ENCODE measurements at places on chromosomes 2 and 18. TPM values are rescaled to one million over a fixed set of nuclear protein-coding genes. Genes with fewer than 3 reads are reported as not detected.

INHA gene
- total RNA-seq = 0.58 TPM

GRCh38 chr2:239399921-239400595 lies 762 bp downstream of the HDAC4 start:
- no peaks in the 10 kb centered on the region for H3K36me3 ChIP-seq
- peak overlapping the region; percentile 66 for H3K4me3 ChIP-seq
- no peaks in the 10 kb centered on the region for H3K27me3 ChIP-seq
- peaks cover 11% of the 10 kb centered on the region for H3K4me1 ChIP-seq

GRCh38 chr2:96568094-96568493 lies 31.5 kb downstream of the ARID5A start:
- H3K4me3 ChIP-seq = no peak overlapping the region
- no peaks in the 10 kb centered on the region for H3K4me1 ChIP-seq
- H3K27me3 ChIP-seq = no peaks in the 10 kb centered on the region
- no peaks in the 10 kb centered on the region for H3K36me3 ChIP-seq
- no peak overlapping the region for H3K27ac ChIP-seq

DNA sequence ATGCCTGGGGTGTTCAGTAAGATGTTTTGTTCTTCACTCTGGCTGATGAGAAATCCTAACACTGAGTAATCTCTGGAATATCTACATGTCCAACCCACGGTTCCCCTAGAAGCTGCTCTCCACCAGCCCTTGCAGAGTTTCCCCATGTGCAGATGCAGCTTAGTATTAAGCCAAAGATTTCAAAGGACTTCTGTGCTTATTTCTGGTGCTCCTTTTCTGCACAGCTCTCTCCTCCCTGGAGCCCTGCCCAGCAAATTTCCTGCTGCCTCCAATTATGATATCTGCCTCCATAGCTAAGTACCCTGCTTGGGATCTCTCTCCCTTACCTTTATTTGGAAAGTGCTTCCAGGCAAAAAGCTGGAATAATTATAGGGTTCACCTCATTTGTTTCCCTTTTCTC lies 949.3 kb downstream of the BCL11A start:
- H3K36me3 ChIP-seq = no peaks in the 10 kb centered on the region
- H3K27me3 ChIP-seq = no peaks in the 10 kb centered on the region
- no peak overlapping the region for H3K27ac ChIP-seq
- no peak for DNase-seq
- H3K4me3 ChIP-seq = no peak overlapping the region

GRCh38 chr2:46574457-46575355 lies 95.3 kb downstream of the TMEM247 start:
- H3K27ac ChIP-seq = no peak overlapping the region
- no peaks in the 10 kb centered on the region for H3K27me3 ChIP-seq
- H3K4me1 ChIP-seq = no peaks in the 10 kb centered on the region
- no peak for DNase-seq

PLGLB2 gene
- total RNA-seq = 0.61 TPM

GRCh38 chr2:119734047-119734446 lies 25.7 kb upstream of the PTPN4 start:
- no peaks in the 10 kb centered on the region for H3K36me3 ChIP-seq
- no peak overlapping the region for H3K4me3 ChIP-seq
- no peak for DNase-seq
- peaks cover 11% of the 10 kb centered on the region for H3K4me1 ChIP-seq
- H3K27ac ChIP-seq = no peak overlapping the region
- H3K27me3 ChIP-seq = no peaks in the 10 kb centered on the region

DNA sequence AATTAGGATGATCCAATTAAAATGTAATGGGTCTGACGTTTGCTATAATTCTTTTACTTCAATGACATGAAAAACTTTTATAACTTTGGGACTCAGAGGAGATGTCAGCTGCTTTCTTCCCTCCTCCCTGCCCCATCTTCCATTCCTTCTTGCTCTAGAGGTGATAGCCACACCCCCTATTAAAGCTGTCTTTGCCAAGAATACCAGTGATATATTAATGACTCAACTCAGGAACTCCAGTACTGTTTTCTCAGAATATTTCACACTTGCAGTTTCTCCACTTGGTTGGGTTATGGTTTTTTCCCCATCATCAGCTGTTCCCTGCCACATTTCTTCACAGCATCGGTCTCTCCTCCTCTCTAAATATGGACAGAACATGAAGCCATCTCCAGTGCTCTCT lies 184.0 kb downstream of the KCNE4 start:
- no peaks in the 10 kb centered on the region for H3K27me3 ChIP-seq
- no peak for DNase-seq
- H3K4me1 ChIP-seq = no peaks in the 10 kb centered on the region

DNA sequence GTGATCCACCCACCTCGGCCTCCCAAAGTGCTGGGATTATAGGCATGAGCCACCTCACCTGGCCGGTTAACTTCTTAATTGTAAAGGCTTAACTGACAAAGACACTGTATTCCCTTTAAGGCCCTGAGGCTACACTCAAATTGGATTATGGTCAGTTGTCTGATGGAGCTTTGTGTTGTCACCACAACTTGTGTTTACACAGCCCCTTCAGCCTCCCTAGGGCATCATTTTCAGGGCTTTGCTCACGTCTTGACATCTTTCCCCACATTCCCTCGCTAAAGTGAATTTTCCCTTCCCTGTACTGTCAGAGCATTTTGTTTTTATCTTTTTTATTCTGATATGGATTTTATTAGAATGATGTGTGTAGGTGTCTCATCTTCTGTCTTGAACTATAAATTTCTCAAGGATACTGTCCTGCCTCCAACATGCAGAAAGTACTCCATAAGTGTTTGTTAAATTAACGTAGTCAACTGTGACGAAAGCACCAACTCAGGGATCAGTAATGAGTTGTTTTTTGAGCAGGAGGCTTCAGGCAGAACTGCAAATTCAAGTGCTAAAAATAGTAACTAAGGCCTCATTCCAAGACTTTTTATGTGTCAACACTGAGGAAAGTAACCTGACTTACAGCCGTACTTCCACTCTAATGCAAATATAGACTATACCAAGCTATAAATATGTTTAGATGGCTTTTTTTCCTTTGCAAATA lies 77.1 kb upstream of the NARS1 start:
- peak; percentile 41 for DNase-seq
- H3K4me1 ChIP-seq = peaks cover 8% of the 10 kb centered on the region
- H3K4me3 ChIP-seq = no peak overlapping the region
- H3K27ac ChIP-seq = peak overlapping the region; percentile 23
- no peaks in the 10 kb centered on the region for H3K36me3 ChIP-seq

MARCHF7 gene
- total RNA-seq = 168 TPM
